SW 1271 (cell line): ENCODE measurements at places on chromosomes 11 and 22.

- DNase-seq, result no peak
Observed at GRCh38 chr11:71180694-71181470, 71.5 kb downstream of the SHANK2 start.

- DNase-seq, result no peak
Observed at GRCh38 chr22:17772958-17773605, 1.2 kb downstream of the BID start.

GRCh38 chr11:46238078-46238966 lies 39.1 kb upstream of the CREB3L1 start:
- DNase-seq, result peak; percentile 45

- no peak for DNase-seq
Observed at GRCh38 chr11:17718015-17718414, 1.4 kb upstream of the MYOD1 start.

- DNase-seq, result no peak
Observed at GRCh38 chr11:18700375-18700774, 1.8 kb downstream of the TMEM86A start.

DNA sequence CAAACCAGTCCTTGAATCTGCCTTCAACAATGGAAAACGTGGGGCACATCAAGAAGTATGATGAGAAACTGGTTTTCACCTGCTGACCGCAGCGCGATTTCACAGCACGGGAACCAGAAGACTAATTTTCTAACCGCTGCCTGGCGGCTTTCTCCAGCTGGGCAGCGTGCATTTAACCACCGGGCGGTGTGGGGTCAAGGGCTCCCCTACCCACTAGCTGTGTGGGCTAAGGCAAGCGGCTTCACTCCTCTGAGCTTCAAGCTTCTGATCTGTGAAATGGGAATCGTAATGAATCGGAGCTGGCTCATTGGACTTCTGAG lies 4.2 kb downstream of the SHANK2 start:
- no peak for DNase-seq

DNA sequence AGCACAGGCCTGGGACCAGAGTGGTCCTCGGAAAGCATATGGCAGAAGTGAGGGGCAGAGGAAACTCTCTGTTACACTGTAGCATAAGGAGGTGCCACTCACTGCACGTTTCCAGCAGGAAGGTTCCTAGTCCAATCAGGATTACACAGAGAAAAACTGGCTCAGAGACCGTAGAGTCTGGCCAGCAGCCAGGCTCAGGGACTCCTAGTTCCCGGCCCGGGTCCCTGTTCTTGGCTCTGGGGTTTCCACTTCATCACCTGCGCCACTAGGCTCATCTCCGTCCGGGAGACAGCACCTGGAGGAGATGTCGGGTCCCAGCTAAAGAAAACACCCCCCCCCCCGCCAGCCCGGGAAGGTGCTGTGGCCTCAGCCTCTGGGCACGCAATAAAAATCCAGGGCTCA lies 1.1 kb downstream of the TTLL12 start:
- DNase-seq, result no peak

DNA sequence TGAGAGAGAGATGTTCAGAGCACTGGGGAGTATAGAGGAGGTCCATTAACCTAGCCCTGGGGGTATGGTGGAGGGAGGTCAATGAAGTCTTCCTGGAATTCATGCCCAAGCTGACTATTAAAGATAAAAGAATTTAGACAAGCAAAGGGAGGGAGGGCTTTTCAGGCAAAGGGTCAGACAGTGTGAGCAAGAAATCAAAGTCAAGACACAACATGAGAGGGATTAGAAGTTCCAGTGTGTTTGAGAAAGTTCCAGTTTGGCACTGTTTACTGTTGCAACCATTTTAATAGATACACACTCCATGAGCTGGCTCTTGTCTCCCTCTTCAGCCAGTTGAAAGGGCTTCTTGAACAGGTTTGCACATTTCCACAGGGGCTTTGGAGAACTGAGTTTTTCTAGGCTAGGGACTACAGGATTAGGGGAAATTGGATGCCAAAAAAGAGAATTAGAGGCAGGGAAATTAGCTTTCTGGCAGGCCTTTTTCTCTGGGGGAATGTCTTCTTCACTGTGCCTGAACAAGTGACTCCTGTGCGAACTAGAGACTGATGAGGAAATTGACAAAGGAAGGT lies 14.7 kb upstream of the NNMT start:
- no peak for DNase-seq

DNA sequence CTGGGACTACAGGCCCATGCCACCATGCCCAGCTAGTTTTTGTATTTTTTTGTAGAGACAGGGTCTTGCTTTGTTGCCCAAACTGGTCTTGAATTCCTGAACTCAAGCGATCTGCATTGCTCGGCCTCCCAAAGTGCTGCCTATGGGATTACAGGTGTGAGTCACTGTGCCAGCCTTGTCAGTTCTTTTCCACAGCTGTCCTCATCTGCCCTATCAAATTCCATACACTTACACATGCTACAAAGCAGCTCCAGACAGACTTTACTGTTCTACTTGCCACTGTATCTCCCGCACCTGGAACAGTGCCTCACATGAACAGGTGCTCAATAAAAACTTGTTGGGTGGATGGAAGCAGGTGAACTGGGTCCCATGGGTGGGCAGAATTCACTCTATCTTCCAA lies 8.2 kb downstream of the STX5 start:
- DNase-seq, result no peak

GRCh38 chr22:37105154-37105553 lies 4.4 kb downstream of the TMPRSS6 start:
- DNase-seq, result peak; percentile 2

GRCh38 chr22:45885941-45886395 lies 91.0 kb downstream of the WNT7B start:
- no peak for DNase-seq

GRCh38 chr11:60274416-60274815 lies 6.0 kb upstream of the MS4A4A start:
- no peak for DNase-seq

GRCh38 chr11:10751581-10751940 lies 515 bp downstream of the CTR9 start:
- DNase-seq, result no peak

- DNase-seq, result no peak
Observed at GRCh38 chr11:12815129-12815480, 140.9 kb downstream of the TEAD1 start.

DNA sequence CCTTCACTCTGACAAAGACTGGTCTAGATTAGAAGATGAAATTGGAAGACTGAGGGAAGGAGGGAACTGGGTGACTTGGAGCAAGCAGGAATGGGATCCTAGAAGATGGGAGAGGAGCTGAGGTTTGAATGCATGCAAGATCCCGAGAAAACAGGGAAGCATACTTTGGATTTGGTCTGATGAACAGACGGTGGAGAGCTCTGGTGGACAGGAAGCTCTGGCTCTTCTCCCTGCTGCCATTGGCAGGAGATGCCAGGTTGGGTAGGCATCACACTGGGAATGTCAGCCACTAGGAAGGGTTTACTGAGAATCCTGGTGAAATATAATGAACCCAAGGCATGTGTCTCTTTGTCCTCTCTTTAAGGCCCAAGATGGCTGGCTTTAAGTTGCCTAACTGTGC lies 16.5 kb downstream of the NAV2 start:
- DNase-seq, result no peak

- DNase-seq, result no peak
Observed at GRCh38 chr11:27930946-27931345, 177.0 kb downstream of the KIF18A start.

DNA sequence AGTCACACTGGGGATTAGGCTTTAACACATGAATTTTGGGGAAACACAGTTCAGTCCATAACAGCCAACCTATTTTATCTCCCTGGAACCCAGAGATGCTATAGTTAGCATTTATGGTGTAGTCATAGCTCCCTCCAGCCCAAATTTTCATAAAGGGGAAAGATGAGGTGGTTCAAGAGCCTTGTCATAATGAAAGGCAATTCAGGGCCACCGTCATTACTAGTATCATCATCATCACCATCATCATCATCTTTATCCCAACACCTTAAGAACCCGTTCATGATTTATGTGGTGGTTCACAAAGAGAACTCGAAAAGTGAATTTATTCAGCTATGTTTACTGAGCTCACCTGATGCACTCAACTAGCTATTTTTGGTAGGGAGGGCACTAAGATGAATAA lies 2.4 kb upstream of the TUBA8 start:
- DNase-seq, result no peak

DNA sequence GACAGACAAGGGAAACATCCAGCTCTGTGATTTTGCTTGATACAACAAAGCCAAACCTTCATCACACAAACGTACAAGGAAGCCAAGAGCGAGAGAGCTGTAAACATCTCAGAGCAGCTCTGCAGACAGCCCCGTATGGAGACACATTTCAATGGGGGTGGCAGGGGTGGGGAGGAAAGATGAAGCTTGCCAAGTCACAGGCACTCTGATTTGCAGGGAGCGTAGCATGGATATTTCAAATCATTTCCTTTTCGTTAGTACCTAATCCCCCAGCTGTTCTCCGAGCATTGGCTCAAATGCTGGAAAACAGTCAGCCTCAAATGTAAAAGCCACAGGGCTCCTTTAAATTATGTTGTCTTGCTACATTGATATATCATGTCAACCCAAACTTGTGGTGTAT lies 458.9 kb upstream of the CADM1 start:
- no peak for DNase-seq

- DNase-seq, result no peak
Observed at GRCh38 chr11:2837096-2837601, 48.4 kb downstream of the CDKN1C start.

- DNase-seq, result no peak
Observed at GRCh38 chr11:61531044-61531443, 22.5 kb downstream of the LRRC10B start.

GRCh38 chr11:91163619-91164451 lies 941.0 kb upstream of the CHORDC1 start:
- no peak for DNase-seq

DNA sequence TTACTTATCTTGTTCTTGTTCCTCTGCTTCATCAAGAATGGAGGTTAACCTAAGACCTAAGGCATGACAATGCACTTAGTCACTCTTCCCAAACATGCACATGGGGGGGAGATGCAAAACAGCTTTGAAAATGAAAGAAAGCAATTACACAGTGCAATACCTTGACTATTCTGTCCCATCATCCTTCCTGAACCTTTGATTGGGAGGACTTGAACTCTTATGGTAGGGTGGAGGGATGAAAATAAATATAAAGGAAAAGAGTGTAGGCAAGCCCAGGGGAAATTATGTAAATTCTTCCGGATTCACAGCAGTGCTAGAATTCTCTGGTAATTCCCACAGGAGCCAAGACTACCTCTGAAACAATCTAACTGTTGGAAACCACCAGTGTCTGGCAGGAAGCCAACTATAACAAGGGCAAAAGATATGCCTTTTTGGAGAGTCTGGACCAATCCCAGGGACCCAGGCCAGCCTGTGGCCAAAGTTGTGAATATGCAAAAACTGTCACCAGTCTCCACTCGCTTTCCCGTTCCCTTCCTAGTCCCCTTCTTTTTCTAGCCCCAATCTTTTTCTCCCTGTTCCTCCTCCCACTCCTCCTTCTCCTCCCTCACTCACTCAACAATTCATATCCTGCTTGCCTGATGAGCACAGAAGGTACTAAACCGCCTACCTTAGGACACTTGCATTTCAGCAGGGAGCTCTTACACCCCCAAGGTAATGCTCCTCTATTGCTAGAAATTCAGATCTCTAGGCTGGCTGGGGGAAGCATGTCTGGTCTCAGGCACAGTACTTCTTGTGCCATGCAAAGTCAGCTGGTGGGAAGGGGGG lies 2.5 kb upstream of the RCN1 start:
- DNase-seq, result no peak

DNA sequence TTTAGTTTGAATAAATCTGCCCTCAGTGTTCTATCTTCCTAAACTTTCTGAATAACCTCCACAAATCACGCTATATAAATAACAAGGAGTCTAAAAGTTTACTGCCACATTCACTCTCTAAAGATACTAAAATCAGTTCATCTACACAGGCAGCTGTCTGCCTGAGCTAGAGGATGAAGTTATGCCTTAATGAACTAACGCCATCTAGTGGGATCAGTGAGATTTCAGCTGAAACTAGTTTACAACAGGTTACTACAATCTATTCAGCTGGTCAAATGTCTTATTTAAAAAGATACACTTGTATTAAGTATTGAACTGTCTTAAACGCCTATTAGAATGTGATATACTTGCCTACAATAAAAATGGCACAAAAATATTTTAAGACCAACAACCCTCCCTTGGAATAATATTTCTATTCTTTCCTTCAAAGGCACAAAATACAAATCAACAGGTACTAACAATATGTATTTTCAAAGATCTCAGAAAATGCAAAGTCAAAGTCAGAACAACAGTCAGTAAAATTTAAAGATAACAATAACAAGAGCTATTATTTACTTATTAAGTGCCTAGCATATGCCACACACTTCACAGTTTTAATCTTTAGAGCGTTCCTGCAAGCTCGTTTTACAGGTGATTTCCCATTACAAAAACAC lies 84.1 kb downstream of the LARGE2 start:
- peak; percentile 73 for DNase-seq
